ENCODE measurements at places on chromosomes 6 and 20.
A peak's percentile ranks its signal among the peaks of the same experiment; 100 is the strongest.

- no peak for DNase-seq
These were observed 223.8 kb upstream of the ECI2 start for GRCh38 chr6:4359108-4359730.

DNA sequence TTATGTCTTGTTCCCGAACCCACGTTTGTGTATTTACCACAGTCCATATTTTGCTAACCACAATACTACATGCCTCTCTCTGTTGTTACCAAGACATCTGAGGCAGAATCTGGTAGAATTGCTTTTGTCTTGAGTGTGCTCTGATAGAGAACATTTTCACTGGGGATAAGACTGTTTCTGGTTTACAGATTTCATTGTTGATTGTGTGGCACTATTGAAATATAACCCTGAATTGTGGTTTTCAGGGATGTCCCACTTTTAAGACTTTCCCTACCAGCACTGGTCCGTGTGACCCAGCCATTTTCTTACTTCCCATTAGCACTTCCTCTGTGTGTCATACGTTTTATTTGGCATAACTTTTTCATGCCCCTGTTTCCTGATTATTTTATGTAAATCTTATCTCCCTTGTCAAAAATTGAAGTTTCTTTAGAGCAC is 12.2 kb downstream of the NCOA7 start:
- DNase-seq, result peak; percentile 38

- peak; percentile 76 for DNase-seq
These were observed 709 bp upstream of the ZNF76 start for GRCh38 chr6:35258858-35259193.

GRCh38 chr20:59813948-59814839 is 119.2 kb downstream of the SYCP2 start:
- DNase-seq, result peak; percentile 65

DNA sequence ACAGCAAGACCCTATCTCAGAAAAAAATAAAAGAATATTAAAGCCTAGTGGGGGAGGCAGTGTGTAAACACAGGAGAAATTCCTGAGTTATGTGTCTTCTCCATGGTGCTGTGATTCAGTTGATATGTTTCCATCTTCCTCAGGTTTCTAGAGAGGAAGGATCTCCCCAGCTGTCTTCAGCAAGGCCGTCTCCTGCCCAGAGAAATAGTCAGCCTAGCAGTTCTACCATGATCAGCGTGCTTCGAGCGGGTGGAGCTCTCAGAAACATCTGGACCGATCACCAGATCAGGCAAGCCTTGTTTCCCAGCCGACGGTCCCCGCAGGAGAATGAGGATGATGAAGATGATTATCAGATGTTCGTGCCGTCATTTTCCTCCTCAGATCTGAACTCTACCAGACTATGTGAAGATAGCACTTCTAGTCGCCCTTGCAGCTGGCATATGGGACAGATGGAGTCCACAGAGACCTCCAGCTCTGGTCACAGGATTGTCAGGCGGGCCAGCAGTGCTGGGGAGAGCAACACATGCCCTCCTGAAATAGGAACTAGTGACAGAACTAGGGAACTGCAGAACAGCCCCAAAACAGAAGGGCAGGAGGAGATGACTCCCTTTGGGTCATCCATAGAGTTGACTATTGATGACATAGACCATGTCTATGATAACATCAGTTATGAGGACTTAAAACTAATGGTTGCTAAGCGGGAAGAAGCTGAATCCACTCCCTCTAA is 34.9 kb upstream of the MTHFD1L start:
- DNase-seq, result peak; percentile 68

GRCh38 chr20:46282669-46283068 is 25.6 kb downstream of the CDH22 start:
- no peak for DNase-seq

- DNase-seq, result peak; percentile 82
These were observed 6.5 kb upstream of the ZSCAN9 start for GRCh38 chr6:28218312-28219248.

All from muscle of leg (tissue), 16 donors.